ENCODE measurements at places on chromosomes 3 and 15.

GRCh38 chr15:59571606-59572005 lies 40.0 kb upstream of the GCNT3 start:
- no peak for DNase-seq

DNA sequence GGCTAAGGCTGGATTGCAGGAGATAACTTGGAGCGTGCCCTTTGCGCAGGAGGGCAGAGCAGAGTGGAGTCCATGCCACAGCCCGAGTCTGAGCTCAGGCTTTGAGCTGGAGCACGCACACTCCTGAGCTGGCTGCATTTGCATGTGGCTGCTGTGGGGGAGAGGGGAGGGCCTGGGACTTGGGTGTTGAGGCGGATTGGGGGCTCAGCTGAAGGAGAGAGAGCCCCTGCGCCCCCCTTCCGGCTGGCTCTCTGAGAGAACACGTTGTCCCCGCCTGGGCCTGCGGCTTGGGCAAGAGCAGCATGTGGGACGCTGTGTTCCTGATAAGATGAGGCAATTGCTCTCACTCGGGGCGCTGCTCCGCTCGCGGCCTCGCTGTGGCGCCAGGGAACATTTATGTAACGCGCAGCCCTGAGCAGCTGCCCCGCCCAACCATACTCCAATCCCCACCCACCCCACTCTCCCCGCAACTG lies 39.1 kb downstream of the KLF13 start:
- peak; percentile 88 for DNase-seq

GRCh38 chr15:63490345-63491034 lies 13.9 kb upstream of the USP3 start:
- peak; percentile 44 for DNase-seq

GRCh38 chr3:9727041-9727595 lies 4.4 kb upstream of the BRPF1 start:
- peak; percentile 43 for DNase-seq

GRCh38 chr3:94024385-94024784 lies 4.0 kb downstream of the STX19 start:
- DNase-seq, result no peak

GRCh38 chr15:81856001-81856633 lies 189.7 kb downstream of the MEX3B start:
- DNase-seq, result no peak

DNA sequence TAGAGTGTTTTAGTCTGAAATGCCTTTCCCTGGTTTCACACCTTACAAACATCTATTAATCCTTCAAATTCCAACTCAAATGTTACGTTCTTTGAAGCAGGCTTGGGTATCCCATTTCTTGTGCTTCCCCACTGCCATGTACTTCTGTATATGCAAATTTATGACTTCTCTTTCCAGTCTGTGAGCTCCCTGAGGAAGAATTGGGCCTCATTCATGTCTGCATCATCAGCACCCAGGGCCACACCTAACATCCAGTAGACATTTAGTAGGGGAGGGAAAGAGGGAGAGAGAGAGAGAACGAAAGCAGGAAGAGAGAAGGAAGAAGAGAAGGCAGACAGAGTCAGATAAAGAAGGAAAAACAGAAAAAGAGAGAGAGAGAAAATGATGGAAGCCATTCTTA lies 53.3 kb upstream of the KY start:
- no peak for DNase-seq

- DNase-seq, result no peak
These were observed 135.1 kb downstream of the ADAMTS17 start for GRCh38 chr15:100206643-100207042.

DNA sequence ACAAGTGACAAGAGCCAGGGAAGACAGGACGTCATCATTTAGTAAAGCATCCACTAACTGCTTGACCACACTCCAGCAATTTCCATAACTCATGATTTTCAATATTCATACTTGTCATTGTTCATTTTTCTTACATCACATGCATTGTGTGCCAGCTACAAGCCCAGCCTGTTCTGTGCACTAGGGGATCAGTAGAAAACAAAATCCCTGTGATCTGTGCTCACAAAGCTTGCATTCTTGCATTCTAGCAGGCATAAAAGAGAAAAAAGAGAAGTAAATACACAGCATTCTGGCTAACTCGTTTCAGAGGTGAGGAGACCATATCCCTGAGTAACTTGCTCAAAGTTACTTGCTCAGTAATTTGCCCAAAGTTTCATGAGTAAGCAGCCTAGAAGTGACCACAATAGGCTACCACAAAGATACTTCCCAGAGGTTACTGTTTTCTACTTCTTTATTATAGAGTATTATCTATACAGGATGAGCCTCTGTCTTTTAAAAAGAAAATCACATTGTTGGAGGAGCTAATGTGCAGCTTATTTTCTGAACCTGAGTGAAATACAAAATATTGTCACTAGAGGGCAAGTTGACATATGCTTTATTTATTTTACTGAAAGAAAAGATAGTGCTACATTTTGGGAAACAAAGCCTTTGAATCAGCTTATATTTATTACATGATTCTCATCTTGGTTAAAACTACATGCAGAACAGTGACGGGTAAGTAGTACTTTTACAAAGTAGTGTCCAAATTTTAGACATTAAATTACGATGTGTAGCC lies 701.4 kb upstream of the LMCD1 start:
- no peak for DNase-seq

- DNase-seq, result no peak
These were observed 140.6 kb downstream of the GBE1 start for GRCh38 chr3:81620849-81621248.

DNA sequence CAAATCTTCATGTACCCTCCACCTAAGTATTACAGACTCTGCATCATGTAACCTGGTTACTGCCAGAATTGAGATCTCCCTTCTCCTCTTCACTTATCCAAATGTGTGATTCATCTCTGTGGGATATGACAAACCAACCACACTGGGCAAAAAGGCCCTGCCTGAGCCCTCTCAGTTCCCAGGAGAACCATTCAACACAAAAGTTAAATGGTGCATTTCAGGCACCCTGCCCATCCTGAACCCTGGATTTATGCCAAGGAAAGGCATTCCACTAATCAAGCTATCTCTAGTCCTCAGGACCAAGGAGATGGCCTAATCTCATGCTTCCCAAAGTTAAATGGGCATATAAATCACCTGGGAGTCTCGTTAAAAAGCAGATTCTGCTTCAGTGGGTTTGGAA lies 108.5 kb downstream of the TNIK start:
- DNase-seq, result no peak

GRCh38 chr3:186109897-186110803 lies 1.3 kb upstream of the ETV5 start:
- DNase-seq, result no peak

- DNase-seq, result peak; percentile 30
These were observed 33.1 kb downstream of the GRK7 start for GRCh38 chr3:141796081-141796888.

- DNase-seq, result no peak
These were observed 662.3 kb downstream of the MAGI1 start for GRCh38 chr3:65376426-65376825.

GRCh38 chr15:81548365-81549130 lies 174.5 kb upstream of the TMC3 start:
- DNase-seq, result no peak

- DNase-seq, result no peak
These were observed 348.6 kb downstream of the ZBBX start for GRCh38 chr3:167031364-167032049.

DNA sequence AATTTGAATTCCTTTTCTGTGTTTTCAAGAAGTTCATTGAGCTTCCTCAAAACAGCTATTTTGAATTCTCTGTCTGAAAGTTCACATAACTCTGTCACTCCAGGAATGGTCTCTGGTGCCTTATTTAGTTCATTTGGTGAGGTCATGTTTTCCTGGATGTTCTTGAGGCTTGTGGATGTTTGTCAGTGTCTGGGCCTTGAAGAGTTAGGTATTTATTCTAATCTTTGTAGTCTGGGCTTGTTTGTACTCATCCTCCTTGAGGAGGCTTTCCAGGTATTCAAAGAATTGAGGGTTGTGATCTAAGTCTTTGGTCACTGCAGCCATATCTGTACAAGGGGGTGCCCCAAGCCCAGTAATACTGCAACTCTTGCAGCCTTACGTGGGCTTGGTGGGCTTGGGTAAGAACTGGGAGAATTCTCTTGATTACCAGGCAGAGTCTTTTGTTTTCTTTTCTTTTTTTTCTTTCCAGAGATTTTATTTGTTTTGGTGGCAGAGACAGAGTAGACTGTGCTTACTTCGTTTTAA lies 19.3 kb upstream of the CCNDBP1 start:
- no peak for DNase-seq

GRCh38 chr3:177597311-177598096 lies 400.2 kb upstream of the TBL1XR1 start:
- DNase-seq, result peak; percentile 39

GRCh38 chr3:195263925-195264600 lies 6.9 kb downstream of the XXYLT1 start:
- no peak for DNase-seq

- DNase-seq, result no peak
These were observed 105.4 kb downstream of the SCAPER start for GRCh38 chr15:76799760-76800159.

DNA sequence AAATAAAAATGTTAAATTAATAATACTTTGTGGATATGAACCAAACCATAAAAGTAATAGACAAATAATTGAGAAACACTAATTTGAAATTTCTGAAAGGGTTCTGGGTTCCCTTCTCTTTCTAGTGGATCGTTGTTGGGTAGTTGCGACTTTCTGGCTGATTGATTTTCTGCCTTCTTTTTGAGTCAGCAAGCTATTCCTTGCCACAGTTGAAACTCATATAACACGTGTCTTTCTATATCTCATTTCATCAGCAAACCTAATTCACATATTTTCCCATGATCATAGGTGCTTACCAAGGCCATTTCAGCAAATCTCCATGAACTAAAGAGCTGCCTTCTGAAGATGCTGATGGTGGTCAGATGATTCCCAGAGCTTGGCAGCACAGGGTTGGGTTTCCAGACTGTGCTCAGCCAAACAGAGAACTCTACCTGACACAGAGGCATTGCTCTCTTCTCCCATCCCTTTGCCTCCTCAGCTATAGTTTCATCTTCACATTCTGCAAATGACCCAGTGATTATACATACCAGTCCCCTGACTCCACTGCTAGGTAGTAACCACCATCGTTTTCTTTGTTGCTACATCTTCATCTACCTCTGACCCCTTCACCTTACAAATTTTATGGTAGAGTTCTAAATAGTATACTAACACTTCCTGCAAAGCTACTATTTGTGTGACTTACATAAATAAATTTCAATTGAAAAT lies 383.9 kb upstream of the DPH6 start:
- no peak for DNase-seq

Measured in hematopoietic multipotent progenitor cell (in vitro differentiated cells).